ENCODE measurements at places on chromosomes 5 and 9.

- DNase-seq, result no peak
These were observed 680 bp upstream of the RFK start for GRCh38 chr9:76394960-76395252.

DNA sequence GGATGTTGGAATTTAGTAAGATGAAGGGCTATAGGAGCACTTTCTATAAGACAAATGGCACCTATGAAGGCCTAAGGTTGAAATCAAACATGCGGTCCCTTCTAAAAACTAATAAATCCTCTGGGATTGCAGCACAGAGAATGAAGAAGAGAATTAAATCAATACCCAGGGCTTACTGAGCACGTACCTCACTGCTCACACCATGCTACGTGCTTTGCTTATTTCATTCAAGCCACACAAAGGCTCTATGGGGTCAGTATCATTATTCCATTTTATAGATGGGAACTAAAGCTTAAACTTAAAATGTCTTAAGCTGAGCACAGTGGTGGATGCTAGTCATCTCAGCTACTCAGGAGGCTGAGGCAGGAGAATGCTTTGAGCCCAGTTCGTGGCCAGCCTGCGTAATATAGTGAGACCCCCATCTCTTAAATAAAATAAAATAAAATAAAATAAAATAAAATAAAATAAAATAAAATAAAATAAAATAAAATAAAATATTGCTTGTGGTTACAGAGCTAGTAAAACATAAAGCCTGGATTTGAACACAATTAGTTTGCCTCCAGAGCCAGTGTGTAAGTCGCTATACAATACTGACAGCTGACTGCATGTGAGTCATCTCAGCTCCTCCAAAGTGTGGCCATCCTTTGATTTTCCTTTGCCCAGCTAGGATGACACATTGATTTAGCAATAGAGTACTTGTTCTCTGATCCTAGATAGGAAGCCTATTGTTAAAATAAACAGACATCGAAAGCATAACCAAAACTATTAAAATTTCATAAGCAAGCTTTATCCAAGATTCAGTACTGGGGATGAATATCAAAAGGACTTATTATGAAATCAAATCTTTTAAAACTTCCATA is 20.9 kb upstream of the DPYSL3 start:
- no peak for DNase-seq

DNA sequence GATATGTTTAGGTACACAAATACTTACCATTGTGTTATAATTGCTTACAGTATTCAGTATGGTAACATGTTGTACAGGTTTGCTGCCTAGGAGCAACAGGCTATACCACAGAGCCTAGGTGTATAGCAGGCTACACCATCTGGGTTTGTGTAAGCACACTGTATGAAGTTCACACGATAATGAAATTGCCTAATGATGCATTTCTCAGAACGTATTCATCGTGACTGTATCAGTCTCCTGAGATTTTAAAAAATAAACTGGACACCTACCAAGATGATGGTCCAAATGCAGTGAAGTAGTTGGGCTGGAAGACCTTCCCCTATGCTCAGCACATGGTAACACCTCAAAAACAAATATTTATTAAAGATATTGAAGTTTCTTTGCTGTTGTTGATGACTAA is 103.3 kb upstream of the NFIB start:
- no peak for DNase-seq

GRCh38 chr5:140631831-140632365 is 1.1 kb downstream of the CD14 start:
- DNase-seq, result no peak

DNA sequence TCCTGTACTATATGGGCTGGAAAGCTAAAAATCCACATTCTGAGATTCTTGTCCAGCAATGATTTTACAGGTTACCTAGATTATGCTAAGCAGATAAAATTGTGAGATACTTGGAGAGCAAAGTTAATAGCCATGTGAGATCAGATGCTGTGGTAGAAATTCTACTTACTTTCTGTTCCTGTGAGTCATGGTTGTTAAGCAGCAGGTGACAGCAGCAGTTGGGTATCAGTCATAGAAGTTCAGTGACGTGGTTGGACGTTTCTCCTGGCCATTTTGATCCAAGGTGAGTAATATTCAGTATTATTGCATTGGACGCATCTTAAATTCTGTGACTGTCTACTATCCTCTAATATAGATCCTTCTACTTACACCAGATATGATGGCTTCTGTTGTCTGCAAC is 524.5 kb downstream of the TMEM38B start:
- DNase-seq, result no peak

GRCh38 chr5:147160902-147161700 is 73.7 kb upstream of the STK32A start:
- DNase-seq, result no peak

DNA sequence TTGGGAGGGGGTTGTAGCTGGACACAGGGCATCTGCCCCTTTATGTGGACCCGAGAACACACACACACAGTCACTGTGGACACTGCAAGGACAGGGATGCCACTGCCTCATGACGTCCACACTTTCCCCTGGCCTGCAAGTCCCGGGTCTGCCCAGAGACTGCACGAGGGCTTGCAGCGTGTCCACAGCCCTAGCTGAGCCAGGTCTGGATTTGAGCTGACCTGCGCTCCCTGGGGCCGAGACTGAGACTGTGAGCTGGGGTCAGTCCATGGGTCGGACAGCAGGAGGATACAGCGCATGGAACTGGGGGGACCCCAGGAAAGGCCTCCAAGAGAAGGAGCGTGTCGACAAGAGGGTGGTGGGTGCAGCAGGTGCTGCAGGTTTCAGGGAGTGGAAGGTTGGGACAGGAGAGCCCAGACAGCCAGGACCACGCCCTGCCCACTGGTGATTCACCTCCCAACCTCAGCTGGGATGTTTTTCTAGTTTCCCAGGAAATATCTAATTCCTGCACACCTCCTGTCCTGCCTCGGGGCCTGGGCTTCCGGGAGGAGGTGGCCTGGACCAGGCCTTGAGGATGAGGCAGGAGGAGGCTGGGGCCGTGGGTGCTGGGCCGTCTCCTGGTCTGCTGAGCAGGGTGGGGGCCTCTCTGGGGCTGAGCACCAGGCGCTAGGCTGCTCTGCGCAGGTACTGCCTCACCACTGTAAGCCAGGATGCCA is 806 bp upstream of the RNF224 start:
- DNase-seq, result no peak

- no peak for DNase-seq
These were observed 204.1 kb downstream of the CD180 start for GRCh38 chr5:66992547-66992946.

GRCh38 chr9:133788045-133788818 is 50.1 kb upstream of the SARDH start:
- DNase-seq, result no peak

- no peak for DNase-seq
These were observed 46.8 kb downstream of the ELAVL2 start for GRCh38 chr9:23779220-23779619.

DNA sequence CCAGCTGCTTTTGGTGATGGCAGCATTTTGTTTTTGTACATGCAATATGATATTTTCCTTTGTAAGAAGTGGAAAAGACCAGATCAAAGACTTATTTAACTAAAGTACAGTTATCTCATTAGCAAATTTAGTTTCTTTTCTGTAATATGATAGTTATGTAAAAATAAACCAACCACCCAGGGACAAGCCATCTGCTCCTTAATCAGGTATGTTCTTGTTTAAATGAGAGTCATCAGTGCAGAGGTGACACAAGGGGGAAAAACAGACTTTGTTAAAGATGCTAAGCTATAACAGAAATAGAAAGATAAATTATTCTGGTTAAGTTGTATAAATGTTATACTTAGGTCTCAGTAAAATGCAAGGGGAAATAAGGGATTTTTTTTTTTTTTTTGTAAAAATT is 805.7 kb upstream of the SEMA6A start:
- no peak for DNase-seq

DNA sequence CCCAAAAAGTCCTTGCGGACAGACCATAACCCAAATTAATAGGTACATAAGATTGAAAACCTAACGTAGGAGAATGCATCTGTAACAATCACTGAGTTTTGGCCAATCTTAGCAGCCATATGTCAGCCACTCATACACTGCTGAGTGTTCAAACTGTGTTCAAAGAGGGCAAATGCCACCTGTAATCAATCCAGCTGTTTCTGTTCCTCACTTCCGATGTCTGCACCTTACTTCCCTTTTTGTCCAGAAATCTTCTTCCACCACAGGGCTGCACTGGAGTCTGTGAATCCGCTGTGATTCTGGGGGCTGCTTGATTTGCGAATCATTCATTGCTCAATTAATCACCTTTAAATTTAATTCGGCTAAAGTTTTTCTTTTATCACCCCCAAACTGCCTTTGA is 263.9 kb downstream of the ICE1 start:
- DNase-seq, result no peak

- no peak for DNase-seq
These were observed 102.3 kb downstream of the ENTREP1 start for GRCh38 chr9:69427286-69427685.

GRCh38 chr5:8686707-8687106 is 817.8 kb downstream of the MTRR start:
- no peak for DNase-seq

GRCh38 chr5:73673161-73673591 is 47.2 kb downstream of the ARHGEF28 start:
- DNase-seq, result no peak

DNA sequence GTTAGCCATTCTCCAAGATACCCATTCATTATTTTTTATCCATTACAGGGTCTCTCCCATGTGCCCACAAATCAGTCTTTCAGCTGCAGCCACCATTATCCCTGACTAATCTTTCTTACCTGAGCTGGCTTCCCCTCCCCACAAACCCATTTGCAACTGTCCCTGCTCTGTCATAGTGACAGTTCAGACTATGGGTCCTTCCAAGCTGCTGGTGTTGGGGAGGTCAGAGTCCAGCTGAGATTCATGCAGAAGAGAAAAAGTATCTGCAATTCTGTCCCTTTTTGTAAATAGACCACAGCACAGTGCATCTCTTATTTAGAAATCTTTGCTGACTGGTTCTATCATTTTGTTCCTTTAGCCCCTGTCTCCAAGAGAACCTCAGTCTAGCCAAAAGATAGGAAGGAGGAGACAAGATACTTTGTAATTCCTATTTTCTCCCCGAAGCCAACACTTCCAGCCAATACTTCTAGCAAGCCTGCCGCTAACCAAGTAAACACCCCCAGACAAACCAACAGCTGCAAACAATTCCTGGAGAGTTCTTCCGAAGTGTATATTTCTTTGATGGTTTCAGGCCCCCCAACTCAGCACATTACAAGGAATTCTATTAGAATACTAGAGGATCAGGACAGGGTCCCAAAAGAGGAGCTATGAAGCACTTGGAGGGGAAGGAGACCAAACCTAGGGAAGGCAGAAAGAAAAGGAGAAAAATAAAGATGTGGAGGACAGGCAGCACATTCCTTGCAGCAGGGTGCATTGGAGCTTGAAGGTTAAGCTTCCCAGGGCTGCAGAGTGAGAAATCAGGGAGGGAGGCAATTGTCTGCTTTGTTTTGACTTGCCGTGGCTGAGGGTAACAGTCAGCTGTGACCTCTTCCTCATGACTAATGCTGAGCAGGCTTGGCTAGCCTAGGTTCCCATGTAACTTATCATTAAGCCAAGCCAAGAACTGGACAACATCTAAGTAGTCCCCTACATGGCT is 148.5 kb downstream of the SGCD start:
- DNase-seq, result no peak

DNA sequence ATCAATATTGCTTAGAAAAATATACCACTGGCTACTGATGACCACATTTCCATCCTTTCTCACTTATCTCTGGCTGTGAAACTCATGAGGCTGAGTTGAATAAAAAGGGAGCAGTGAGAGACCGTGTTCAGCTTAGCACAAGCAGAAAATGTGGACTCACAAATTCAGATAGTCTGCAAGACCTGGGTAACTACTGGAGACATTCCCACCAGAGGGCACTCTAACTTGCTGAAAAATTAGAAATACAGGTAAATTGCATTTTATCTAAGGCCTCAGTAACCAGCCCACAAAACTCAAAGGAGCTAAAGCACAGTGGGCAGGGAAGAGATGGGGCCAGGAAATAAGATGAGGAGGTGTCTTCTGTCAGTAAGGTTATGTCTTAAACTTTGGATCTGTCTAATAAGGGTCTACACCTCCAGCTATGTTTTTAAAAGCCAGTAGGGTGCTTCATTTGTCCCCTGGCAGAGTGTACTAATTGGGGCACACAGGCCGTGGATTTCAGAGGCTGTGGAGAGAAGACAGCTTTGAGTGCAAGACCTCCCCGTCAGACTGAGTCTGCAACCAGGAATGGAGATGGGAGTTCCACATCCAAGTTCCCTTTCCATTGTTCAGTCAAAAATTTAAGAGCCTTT is 8.7 kb upstream of the NDUFB6 start:
- no peak for DNase-seq

GRCh38 chr9:127805620-127806019 is 2.9 kb downstream of the FPGS start:
- no peak for DNase-seq
